ENCODE measurements at places on chromosomes 12 and 14.

GRCh38 chr12:97754306-97754705 is 291.7 kb downstream of the RMST start:
- DNase-seq, result no peak

GRCh38 chr14:69540654-69541335 is 33.9 kb downstream of the CCDC177 start:
- DNase-seq, result no peak

DNA sequence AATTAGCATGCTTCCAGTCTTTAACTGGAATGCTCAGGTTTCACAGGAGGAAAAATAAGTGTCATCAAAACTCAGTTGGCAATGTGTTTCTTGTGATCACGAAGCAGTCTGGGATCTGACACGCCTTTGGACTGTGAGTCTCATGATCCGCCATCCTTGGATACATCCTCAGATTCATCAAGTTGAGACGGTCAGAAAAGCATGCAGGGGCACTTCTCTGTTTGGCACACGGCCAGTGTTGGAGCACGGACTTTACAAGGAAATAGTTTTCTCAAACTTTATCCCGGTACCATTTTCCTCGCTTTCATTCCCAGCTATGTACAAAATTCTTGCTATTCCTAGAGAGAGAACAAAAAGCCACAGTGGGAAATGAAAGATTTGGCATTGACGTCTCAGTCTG is 88.4 kb upstream of the PARP11 start:
- no peak for DNase-seq

- DNase-seq, result no peak
Observed at GRCh38 chr12:64631197-64631596, 20.9 kb downstream of the RASSF3 start.

GRCh38 chr14:54784657-54785056 is 118.0 kb downstream of the GCH1 start:
- no peak for DNase-seq

DNA sequence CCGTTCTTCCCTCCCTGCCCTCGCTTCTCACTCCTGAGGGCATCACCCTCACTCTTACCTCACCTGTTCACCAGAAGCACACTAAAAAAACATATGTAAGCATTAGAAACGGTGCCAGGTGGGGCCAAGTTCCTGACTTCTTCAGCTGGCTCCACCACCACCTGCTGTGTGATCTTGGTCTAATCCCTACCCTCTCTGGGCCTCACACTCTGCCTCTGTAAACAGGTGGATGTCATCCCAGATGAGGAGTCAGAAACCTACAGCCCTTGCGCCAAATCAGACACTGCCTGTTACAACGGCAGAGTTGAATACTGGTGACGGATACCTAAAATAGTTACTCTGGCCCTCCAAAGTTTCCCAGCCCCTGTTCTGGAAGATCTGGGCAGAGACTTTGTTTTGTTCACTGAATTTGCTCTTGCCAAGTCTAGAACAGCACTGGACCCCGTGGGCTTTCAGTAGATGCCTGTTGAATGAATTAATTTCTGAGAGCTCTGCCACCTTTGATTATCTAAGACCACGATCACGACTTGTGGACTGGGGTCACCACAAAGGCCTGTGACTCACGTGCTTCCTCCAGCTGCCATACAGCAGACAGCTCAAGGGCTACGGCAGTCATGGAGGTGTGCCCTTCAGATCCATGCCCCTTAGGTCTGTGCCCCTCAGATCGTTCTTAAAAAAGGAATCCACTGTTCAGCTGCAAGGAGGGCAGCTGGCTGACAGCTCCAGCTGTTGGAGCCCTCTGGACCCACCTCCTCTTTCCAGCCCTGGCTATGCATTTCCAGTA is 71.9 kb downstream of the GSC start:
- no peak for DNase-seq

DNA sequence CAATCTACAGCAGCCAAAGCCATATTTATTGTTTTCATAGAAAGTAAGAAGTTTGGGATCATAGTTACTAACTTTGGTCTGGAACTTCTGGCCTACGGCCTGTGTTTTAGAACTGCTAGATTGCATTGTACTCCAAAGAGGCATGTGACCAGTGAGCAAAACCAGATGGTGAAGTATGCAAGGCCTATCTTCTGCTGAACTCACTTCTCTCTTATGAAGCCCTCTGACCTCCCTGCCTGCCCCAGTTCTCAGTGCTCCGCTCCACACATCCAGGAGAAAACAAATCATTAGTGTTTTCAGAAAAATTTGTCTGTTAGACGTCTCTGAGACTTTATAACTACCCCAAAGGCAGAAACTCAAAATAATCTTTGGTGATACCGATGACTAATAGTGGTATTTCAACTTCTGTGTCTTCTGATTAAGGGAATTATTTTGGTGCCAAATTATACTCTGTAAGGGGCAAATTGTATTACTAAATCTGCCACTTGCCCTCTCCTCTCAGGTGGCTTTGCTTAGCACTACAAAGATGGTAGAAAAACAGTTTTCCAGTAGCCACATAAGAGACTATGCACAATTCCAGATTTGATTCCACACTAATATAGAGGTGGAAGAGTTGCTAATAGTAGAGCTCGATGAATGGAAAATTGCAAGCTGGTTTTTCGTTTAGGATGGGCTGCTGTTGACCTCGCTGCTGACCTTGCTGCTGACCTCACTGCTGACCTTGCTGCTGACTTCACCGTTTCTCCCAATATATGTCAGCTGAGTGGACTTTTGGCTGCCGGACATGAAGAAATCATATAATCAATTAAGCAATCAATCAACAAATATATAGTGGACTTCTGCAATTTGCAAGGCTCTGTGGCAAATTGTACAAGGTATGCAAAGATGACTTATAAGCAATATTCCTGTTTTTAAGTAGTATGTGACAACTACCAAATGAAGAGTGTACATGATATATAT is 147.5 kb downstream of the KITLG start:
- no peak for DNase-seq

DNA sequence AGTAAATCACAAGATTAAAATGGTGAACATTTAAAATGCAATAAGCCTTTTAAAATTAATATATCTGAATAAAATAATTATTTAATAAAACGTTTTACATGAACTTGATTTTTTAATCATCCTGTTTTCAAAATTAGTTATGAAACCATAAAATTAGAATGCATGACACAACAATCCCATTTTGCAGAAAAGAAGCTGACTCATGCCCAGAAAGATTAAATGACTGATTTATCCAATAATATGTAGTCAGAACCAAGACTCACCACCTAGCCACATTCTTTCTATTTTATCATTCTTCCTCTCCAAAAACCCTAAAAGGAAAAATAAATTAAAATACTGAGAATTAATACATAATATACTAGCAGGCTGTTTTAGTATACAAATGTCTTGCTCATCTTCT is 83.0 kb upstream of the LGR5 start:
- DNase-seq, result no peak

- no peak for DNase-seq
Observed at GRCh38 chr14:99468081-99468480, 12.6 kb downstream of the SETD3 start.

- DNase-seq, result no peak
Observed at GRCh38 chr14:104187931-104188726, 49.7 kb downstream of the KIF26A start.

- DNase-seq, result no peak
Observed at GRCh38 chr14:53947452-53948204, 9.0 kb downstream of the BMP4 start.

- DNase-seq, result no peak
Observed at GRCh38 chr14:102825307-102826095, 48.3 kb downstream of the TRAF3 start.

DNA sequence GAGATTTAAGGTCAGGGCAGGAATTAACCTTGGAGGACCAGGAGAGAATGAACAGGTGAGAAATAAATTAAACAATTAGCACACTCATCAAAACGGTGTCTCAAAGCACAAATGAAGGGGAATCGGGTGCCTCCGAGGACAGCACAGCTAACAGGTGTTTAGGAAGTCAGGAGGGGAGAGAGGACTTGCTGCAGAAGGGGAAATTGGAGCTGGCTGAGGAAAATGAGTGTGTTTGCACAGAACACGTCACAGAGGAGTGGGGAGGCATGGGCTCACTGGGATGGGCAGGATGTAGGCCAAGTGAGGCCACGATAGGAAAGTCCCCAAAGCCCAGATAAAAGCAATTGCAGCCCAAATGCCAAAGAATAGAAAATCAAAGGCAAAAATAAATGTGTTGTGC is 121.7 kb downstream of the ZNF664 start:
- DNase-seq, result no peak

DNA sequence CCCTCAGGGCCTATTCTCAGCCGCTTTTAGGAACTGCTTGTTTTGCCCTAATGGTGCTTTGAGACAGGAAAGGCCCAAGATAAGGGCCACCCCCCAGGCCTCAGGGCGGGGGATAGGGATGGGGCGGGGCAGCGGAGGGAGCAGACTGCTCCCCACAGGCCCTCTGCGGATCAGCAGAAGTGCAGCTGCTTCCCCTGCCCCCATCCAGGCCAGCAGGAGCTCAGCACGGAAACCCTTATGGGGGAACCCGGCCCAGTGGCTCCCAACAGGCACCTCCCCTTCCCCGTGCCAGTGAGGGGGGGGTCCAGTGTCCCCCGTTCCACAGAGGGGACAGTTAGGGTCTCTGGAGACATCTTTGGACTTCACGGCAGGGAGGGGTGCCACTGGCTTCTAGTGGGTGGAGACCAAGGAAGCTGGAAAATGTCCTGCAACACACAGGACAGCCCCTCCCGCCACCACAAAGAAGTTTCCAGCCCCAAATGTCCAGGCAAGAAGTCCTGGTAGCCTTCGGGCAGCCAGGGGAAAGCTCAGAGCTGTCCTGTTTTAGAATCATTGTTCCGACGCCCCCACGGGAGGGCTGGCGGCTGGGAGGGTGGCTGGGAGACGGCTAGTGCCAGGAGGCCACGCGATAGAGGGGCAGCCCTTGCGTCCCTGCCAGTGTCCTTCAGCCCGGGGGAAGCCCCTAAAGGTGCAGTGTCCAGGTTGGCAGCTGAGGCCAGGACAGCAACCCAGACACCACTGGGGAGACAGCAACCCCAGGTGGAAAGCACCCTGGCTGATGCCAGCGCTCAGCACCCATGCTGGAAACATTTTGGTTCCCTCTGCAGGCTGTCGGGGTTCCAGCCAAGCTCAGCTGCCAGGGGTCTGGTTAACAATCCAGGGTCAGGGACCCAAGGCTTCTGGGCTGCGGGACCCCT is 10.4 kb upstream of the GPR132 start:
- DNase-seq, result peak; percentile 28

- DNase-seq, result no peak
Observed at GRCh38 chr12:14452336-14452735, 86.9 kb downstream of the ATF7IP start.

DNA sequence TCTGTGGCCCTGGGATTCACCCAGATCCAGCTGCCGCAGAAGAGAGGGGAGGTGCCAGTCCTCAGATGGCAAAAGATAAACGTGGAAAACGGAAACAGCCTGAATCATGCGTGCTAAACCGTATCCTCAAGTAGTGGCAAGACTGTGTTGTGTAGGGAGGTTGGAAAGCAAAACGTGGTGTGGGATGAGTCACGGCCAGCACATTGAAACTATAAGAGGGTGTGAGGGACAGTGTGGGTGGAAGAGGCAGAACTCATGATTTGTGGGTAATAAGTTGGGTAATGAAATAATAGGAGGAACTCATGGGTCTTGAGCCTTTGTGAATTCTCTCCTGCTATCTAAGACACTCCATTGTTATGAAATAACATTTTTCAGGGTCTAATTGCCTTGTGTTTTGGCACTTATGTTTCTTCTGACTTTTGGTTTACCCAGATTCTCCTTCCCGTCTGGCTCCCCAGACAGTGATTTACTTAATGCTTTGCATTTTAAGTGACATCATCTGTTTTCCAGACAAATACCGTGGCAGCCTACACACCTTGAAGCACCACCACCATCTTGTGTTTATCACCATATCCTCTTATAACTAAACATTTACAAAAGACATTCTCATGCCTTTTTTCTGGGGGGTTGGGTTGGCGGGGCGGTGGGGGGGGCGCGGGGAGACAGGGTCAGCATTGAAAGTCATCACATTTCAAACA is 62.3 kb upstream of the PTCSC3 start:
- no peak for DNase-seq

DNA sequence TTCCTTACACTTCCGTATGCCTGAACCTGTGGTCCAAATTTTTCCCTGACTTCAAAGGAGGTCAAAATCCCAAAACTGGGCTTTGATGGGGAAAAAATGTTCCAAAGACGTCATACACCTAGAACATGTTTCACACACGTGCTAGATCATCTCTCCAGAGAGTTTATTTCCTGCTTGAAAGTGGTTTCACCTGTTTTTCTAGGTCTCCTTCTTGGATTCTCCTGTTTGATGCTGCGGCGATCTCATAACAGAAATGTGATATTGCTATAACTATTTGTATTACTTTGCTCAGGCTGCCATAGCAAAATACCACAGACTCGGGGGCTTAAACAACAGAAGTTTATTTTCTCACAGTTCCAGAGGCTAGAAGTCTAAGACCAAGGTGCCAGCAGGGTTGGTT is 19.7 kb upstream of the TMCC3 start:
- DNase-seq, result no peak

DNA sequence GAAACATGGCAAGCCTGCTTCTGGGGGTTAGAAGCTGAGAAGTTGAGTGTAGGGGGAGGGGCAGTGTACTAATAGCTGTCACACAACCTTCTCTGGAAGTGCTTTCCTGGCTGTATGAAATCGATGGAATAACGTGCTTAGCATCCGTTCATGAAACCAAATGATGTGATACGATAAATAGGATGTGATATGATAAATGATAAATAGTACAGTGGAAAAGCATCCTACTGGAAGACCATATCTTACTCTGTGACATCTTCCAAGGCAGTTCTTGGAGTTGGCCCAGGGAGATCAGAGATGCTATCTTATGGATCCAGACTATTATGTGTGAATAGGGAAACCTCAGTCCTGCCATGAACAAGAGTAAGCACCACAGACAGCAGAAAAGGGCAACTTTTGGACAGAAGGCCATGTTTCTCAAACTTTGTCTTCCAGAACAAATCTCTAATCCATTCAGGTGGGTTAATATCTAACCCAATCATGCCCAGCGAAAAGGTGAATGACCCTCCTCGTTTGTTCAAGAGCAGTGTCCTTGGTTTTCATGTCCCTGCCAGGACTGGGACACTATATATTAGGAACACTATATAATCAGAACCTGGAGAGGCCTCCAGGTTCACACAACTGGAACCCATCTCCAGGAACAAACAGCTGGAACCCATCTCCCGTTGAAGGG is at the start of gene ANG:
Gene ANG, plus strand, starts transcription at position 598 of the 673 bp plus-strand sequence. CDS start 4,801 bp downstream, outside the sequence.
- DNase-seq, result no peak

- no peak for DNase-seq
Observed at GRCh38 chr12:34119366-34119765, 97.1 kb downstream of the ALG10 start.

DNA sequence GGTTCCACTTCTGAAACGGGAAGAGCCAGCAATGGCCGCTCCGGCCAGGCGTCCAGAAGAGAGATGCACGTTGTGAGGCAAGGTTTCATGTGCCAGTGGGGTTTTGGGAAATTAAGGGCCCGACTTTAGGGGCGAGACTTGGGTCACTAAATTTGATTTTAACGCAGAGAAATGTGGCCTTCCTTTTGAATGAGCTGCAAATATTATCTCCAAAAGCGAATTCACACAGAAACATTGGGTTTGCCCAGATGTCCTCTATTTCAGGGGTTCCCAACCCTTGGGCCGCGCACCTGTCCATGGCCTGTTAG is 2.3 kb upstream of the RNASE4 start:
- DNase-seq, result no peak

GRCh38 chr12:87086118-87086891 is 830.1 kb upstream of the MGAT4C start:
- DNase-seq, result no peak

- DNase-seq, result peak; percentile 7
Observed at GRCh38 chr12:94133964-94134795, 14.2 kb upstream of the PLXNC1 start.

- DNase-seq, result no peak
Observed at GRCh38 chr14:54562334-54562733, 4.6 kb upstream of the SAMD4A start.
